ENCODE measurements at places on chromosomes 6 and 20. TPM values are rescaled to one million over a fixed set of nuclear protein-coding genes. Genes with fewer than 3 reads are reported as not detected.

- H3K27ac ChIP-seq, result peak overlapping the region; percentile 95
- peaks cover 48% of the 10 kb centered on the region for H3K4me1 ChIP-seq
- H3K4me3 ChIP-seq, result peak overlapping the region; percentile 59
- no peaks in the 10 kb centered on the region for H3K36me3 ChIP-seq
Observed at GRCh38 chr6:111711476-111711875, 105.8 kb upstream of the TRAF3IP2 start.

GRCh38 chr20:14727485-14728150 lies 390.2 kb upstream of the FLRT3 start:
- peaks cover 8% of the 10 kb centered on the region for H3K4me1 ChIP-seq
- no peak overlapping the region for H3K4me3 ChIP-seq
- no peak overlapping the region for H3K27ac ChIP-seq
- peaks cover 2% of the 10 kb centered on the region for H3K27me3 ChIP-seq
- DNase-seq, result no peak

DNA sequence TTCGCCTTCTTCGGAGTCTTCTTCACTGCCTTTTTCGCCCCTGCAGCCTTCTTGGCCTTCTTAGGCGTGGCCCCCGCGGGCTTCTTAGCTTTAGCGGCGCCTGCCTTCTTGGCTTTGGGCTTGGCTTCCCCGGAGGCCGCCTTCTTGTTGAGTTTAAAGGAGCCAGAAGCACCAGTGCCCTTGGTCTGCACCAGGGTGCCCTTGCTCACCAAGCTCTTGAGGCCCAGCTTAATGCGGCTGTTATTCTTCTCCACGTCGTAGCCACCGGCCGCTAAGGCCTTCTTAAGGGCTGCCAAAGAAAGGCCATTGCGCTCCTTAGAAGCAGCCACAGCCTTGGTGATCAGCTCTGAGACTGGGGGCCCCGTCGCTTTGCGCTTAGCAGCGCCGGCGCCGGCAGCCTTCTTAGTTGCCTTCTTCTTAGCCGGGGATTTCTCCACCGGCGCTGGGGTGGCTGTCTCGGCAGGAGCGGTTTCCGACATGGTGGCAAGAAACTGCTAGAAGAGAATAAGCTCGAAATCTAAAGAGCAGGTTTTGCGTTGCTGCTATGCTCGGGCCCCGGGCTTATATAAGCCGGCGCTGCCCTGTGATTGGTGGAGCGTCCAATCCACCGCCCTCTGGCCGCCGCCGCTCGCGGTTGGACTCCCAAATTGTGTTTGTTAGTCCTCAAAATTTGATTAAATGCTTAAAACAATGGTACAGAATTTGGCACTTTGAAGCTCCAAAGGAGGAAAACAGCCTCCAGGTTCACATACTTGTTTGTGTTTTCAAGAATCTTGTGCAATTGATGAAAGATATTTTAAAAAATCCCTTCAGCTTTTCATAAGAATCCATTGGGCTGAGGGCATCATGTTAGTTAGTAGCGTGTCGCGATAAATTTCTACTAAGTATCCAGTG lies 44.9 kb downstream of the OR2B2 start:
- H3K27ac ChIP-seq, result peak overlapping the region; percentile 12
- peak; percentile 74 for DNase-seq
- H3K27me3 ChIP-seq, result peaks cover 4% of the 10 kb centered on the region
- peak overlapping the region; percentile 96 for H3K4me3 ChIP-seq
- peaks cover 1% of the 10 kb centered on the region for H3K4me1 ChIP-seq

DNA sequence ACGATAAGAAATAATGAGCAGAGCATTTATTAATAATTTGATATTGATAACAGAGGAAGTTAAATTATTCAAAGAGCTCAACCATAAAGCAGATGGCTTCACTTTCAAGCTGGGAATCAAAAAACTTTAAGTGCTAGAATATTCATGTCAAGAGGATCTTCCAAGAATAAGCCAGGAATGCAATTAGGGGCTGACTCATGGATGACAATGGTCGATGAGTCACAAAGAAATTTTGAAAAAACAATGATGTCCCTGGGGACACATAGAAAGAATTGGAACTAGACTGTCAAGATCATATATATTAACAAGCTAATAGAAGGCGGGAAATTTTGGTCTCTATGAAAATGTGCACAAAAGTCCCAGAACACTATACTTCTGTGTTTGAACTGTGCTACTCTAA lies 304.1 kb downstream of the LAMA2 start:
- H3K4me1 ChIP-seq, result peaks cover 3% of the 10 kb centered on the region

DNA sequence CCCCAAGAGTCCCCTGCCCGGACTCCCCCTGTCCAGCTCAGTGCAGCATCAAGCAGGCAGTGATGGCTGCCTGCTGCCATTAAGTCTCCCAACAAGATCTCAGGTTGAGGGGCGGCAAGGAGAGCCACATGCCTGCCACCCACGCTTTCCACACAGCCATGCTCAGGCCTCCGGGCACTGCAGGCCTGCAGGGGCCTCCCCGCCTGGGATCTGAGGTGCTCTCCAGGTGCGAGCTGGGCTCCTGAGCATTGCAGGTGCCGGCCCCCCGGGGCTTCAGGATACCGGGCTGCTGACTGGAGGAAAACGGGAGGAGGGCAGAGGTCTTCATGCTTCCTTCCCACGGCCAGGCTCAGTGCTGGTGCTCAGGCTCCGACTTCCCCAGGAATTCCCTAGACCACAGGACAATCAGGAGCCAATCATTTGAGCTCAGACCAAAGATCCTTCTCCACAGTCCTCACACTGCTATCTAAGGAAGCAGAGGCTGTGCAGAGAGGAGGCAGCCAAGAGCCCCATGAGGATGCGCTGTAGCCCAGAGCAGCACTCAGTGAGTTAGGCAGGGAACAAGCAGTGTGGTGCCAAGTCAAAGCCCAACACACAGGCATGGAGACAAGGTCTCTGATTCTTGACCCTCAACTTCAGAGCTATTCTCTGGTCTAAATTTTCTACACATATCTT lies 52.7 kb downstream of the PYGB start:
- DNase-seq, result no peak
- H3K27me3 ChIP-seq, result peaks cover 30% of the 10 kb centered on the region
- no peaks in the 10 kb centered on the region for H3K36me3 ChIP-seq
- no peak overlapping the region for H3K4me3 ChIP-seq

- no peaks in the 10 kb centered on the region for H3K36me3 ChIP-seq
- H3K27ac ChIP-seq, result no peak overlapping the region
- H3K4me1 ChIP-seq, result peaks cover 8% of the 10 kb centered on the region
- DNase-seq, result no peak
- no peak overlapping the region for H3K4me3 ChIP-seq
- H3K27me3 ChIP-seq, result no peaks in the 10 kb centered on the region
Observed at GRCh38 chr20:9723501-9724202, 115.2 kb downstream of the PAK5 start.

NUDT3 gene
- total RNA-seq, result 76.1 TPM

B4GALT5 gene
- 61.3 TPM for total RNA-seq

CD83 gene
- 0.34 TPM for total RNA-seq

COX4I2 gene
- total RNA-seq, result not detected

FKBP1C gene
- not detected for total RNA-seq

DNA sequence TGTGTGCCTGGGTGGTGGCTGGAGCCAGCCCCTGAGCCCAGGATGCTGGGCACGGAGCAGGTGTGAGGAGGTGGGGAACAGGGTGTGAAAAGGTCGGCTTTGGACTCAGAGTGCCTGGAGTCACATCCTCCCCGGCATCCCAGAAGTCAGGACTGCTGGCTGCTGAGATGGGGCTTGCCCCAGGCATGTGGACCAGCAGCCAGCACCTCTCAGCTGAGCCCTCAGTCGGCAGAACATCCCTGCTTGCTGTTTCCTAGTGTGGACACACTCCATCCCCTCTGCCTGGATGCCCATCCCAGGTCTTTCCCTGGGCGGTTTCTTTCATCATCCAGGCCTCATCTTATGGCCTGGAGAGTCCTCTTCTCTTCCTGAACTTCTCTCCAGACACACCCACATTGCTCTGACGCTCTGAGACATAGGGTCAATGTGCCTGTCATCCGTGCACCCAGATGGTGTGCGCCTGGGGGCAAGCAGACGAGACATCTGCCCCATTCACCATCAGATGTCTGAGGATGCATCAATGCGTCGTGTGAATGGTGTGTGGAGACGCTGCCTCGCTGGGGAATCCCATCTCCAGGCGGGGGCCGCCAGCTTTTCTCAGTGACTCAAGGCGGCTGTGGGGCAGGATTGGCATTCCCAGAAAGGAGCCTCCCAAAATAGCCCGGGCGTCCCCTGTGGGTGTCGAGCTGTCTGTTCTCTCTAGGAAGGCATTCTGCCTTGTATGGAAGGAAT lies 104.2 kb downstream of the SYCP2 start:
- H3K4me3 ChIP-seq, result peak overlapping the region; percentile 39
- H3K4me1 ChIP-seq, result peaks cover 32% of the 10 kb centered on the region
- peaks cover 17% of the 10 kb centered on the region for H3K27me3 ChIP-seq
- H3K36me3 ChIP-seq, result peaks cover 5% of the 10 kb centered on the region
- peak overlapping the region; percentile 30 for H3K27ac ChIP-seq

CNR1 gene
- 143 TPM for total RNA-seq

DNA sequence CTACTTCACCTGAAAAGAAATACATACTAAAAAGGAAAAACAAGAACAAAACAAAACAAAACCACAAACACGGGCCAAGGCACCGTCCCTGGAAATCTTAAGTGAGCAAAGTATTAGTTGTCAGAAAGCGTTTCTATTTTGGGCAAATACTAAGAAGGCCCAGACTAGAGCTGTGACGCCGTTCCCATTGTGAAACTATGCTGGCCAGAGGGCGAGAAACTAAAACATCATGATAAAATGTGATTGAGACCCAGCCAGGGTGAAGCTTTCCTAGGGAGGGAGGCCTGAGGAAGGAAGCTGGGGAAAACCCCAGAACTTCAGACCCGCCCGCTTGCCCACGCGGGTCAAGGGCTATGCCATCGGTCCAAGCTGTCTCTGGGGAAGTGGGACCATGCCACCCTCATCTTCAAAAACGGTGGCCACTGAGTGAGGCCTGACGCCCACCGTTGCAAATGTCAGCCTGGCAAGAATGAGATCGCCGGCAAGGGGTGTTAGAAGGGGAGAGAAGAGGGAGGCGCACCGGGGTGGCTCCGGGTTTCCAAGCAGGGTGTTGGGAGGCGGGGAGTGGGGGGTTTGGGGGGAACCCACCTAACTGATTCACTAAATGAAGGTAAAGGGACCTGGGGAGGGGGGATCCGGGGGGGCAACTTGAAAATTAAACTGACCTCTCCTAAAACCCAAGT lies 1950.9 kb upstream of the DEFB115 start:
- DNase-seq, result no peak
- H3K27ac ChIP-seq, result no peak overlapping the region
- H3K27me3 ChIP-seq, result peaks cover 37% of the 10 kb centered on the region
- no peaks in the 10 kb centered on the region for H3K4me1 ChIP-seq
- H3K36me3 ChIP-seq, result peaks cover 26% of the 10 kb centered on the region

DNA sequence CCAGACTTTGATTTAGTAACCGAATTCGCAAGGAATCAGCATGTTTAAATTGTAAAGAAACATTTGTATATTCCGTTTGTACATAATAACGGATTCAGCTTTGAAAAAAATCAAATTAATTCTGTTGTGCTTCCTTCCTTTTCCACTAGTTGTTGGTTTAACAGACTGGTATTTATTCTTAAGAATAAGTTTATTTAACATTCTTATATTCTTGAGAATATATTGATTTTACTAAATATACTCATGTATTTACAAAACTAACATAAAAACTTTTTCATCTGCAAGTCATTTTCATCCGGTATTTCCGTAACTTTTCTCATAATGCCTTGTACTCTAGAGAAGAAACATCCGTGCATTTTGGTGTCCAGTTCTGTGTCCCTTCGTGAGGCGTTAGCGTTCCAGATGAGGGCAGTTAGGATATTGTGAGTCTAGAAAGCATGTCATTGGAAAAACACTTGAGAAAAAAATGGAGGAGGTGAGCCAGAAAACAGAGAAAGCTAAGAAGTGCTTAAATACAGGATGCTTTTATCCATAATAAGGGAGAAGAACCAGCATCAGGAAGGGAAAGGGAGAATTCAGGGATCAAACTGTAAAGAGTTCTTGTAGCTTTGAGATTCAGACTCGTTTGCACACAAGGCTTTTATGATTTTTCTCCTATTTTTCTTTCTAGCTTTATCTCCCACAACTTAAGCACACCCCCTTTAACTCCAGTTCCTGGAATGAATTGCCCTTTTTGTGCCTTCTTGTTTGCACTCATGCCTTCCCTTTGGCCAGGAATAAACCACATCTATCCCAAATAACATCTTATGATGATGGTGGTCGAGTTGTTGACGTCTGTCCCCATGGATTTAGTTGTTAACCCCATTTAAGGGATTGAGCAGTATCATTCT lies 1.8 kb downstream of the WRNIP1 start:
- H3K4me1 ChIP-seq, result peaks cover 30% of the 10 kb centered on the region
- peaks cover 10% of the 10 kb centered on the region for H3K27me3 ChIP-seq
- peak overlapping the region; percentile 95 for H3K4me3 ChIP-seq

AURKA gene
- total RNA-seq, result 12.4 TPM

Measured in glutamatergic neuron (in vitro differentiated cells).